ENCODE measurements at places on chromosomes 2 and 18.

DNA sequence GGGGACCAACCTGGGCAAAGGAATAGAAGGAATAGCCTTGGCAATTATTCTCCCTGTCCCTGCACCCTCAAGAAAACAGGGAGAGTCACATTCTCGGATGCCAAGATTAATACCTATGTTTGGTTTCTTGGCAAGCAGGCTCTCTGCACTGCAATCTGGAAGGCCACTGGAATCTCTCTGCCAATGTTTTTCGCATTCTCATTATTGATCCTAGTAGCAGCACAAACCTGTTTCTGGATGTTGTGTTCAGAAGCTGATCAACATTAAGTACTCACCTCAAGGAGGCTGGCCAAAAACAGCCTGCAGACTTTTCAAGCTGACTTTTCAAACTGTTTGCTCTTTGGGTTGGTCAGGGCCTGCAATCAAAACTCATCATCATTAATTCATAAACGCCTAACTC, 62.2 kb downstream of the CLHC1 start:
- no peak for DNase-seq

DNA sequence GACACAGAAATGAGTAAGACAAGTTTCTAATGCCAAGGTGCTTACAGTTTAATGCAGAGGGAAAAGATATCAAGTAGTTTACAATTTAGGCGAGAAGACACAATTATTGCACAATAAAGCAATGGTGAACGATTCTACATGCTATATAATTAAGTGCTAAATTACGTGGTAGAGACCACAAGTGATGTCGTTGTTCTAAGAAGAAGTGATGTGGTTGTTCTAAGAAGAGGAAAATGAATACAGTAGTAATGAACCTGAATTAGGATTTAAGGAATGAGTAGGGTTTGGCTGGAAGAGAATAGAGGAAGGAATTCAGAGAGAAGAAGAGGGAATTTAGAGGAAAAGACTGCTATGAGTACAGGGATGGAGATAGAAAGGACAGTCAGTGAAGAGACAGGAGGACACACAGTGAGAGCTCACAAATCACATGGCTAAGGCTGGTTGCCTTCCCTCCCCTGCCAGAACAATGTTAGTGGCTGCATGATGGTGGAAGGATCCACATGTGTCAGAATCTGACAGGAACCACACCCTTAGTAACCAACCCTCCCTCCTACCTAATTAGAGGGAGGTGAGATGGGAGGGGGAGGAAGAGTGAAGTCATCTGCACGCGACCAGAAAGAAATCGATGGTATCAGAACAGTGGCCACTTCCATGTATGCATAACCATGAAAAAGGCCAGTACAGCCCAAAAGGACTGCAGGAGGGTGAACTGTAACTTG, 44.7 kb downstream of the M1AP start:
- DNase-seq = no peak

DNA sequence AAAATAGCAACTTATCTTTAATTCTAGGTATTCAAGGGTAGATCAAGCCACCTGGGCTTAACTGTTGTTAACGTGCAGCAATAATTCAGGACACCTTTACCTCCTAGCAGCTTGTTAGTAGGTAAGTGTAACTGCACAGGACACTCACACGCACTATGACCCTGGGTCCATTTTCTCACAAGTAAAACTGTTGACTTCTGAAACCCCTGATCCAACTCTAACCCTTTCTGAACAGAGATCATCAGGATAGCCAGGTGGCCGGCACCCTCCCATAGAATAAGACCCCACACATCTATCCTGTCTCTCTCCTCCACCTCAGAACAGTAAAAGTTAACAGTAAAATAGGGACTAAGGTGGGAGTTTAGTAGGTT, 610 bp downstream of the SPC25 start:
- no peak for DNase-seq

DNA sequence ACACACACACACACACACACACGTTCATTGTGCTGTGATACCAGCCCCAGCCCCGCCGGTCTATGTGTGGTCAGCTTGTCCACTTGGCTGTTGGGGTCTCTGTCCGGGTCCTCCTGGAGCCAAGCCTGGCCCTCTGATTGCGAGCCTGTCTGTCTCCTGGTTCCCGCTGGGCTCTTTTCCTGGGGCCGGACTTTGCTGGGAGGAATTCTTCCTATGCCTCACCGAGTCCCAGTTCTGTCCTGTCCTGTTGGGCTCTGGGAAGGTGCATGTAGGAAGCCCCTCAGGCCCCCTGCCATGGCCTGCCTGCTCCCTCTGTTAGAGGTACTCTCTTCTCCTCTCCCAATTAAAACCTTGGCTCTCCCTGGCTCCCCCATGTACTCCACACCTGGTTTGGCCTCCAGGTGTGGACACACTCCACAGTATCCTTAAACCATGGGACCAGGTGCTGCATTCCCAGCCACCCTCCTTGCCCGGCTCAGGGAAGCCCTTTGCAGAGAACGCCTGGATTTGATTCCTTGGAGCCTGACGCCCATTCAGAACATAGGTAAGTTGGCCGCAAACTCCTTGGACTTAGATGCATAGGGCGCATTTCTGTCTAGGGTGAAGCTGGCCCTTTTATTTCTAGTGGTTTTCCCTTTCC, 42.3 kb downstream of the CABLES1 start:
- no peak for DNase-seq

DNA sequence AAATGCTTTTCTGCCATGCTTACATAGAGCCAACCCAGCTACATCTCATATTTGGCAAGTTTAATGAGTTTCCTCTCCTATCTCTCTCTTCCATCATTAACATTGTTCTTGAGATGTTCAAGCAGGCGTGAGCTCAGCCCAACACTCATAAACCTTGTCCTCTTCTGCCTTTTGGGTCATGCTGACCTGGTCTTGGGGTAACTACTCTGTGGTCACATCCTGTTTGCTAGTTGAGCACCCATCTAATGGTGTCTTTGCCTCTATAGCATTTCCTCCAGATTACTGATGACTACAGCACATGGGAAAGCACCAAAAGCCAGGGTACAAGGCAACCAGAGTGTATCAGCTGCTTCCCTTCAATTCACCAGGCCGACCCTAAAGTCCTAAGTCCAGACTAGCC, 366.9 kb upstream of the HNRNPA3 start:
- DNase-seq = no peak

GRCh38 chr18:64919971-64920570, 771.2 kb upstream of the LINC00305 start:
- no peak for DNase-seq

DNA sequence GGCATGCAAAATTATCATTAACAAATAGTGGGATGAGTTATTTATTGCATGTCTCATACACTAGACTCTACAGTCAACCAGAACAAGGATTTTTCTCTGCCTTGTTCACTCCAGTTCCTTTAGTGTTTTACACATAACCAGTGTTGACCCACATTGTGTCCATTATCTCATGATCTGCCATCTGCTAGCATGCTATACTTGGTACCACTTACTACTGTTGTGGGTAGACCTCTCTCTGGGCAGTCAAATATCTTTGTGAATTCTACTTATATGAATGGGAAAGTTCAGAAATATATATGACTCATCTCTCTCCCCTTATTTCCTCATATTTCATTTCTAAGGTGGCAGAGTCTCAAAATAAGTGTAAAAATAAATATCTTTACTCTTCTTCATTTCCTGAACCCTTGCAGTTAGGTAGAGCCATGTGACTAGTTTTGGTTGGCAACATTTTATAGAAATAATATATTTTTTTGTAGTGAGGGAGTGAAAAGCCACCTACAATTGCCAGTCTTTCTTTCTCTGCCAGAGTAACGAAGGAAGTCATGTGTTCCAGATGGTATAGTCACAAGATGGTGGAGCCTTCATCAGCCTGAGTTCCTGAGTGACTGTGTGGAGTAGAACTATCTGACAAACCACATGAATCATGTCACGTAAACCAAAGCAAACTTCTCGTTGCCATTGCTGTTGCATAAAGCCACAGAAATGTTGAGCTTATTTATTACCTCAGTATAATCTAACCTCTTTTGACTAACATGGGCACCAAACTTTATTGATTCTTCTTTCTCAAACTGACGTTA, 704.0 kb downstream of the RNF144A start:
- DNase-seq = no peak

- DNase-seq = no peak
These were observed 30.7 kb downstream of the FSHR start for GRCh38 chr2:49123600-49123999.

DNA sequence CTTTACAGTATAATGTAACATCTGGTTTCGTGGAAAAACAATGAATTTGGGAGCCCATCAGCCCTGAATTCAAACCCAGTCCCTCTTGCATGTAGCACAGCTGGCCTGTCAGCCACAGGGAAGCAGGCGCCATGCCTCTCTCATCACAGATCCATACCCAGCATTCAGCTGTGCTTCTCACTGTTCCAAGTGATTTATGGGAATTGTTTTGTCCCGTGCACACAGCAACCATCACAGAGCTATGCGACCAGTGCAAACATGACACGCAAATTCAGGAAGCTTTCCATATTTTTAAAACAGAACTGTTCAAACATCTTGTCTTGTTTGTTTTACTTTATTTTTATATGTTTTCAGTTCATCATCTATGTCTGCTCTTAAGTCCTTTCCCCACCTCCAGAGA, 496.1 kb downstream of the EIPR1 start:
- DNase-seq = no peak

DNA sequence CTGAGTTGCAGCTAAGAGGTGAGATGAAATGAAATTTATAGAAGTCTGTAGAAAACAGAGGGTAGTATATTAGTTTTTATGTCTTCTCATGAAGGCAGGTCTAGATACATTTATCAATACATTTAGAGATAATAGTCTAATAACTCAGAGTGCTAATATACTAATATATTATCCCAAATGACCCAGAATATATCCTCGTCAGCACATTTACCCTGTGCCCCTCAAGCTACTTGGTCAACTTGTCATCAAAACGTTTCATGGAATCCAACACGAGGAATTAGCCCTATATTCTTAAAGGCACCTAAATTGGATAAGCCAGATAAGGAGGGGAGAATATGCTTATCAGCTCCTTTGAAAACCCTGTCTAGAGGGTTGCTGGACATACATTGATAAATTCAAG, 415.1 kb upstream of the LRRTM1 start:
- no peak for DNase-seq

- no peak for DNase-seq
These were observed 235.6 kb downstream of the RNF152 start for GRCh38 chr18:61657066-61657732.

GRCh38 chr2:1739961-1740715, 4.2 kb downstream of the PXDN start:
- DNase-seq = no peak

- no peak for DNase-seq
These were observed 24.6 kb upstream of the TXNDC2 start for GRCh38 chr18:9861157-9861556.

DNA sequence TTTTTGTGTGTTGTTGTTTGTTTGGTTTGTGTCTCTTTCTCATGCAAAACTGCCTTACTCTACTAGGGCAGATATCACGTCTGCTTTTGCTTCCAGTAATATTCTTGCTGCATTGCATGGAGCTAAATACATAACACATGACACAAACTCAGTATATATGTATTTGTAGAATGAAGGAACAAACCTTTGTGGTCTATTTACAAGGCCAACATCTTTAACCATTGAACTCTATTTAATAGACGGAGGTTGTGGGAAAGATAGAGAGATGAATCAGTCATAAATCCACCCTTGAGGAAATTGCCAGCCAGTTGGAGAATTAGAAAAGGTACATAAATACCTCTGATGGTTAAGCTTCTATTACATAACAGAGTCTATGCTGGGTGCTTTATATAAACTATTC, 26.0 kb upstream of the IL1RL1 start:
- no peak for DNase-seq

GRCh38 chr2:207423886-207424285, 105.9 kb upstream of the CREB1 start:
- no peak for DNase-seq

DNA sequence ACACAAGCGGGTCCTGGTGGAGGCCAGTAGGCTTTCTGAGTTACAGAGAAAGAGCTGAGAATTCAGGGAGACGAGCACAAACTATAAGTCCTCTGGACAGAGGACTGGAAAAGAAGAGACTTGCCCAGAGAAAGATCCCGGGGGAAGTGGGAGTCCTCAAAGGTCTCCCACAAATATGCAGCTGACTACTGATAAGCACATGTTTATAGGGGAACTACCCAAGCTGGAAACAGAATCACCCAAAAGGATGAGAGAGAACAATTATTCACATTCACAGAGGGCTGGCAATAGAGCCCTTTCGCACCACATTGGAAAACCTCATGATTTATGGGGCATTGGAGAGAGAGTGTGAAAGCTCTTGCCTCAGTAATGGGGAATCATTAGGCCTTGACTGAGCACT, 337.6 kb downstream of the IRS1 start:
- no peak for DNase-seq

DNA sequence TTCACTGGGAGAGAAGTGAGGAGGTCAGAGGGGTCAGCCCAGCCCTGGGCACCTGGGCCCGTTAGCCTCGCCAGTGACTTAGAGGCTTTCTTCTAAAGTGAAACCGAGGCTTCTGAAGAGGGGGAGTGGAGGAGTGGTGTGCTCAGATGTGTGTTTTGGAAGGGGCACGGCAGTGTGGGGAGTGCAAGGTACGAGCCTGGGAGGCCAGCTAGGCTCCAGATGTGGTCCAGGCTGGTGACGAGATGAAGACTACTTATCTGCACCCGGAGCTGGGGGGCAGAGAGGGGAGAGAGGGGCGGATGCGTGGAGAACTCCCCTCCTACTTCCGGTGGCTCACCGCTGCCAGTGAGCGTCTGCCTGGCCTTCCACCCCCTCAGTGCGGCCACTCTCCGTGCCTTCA, 371.3 kb upstream of the HS6ST1 start:
- DNase-seq = no peak

DNA sequence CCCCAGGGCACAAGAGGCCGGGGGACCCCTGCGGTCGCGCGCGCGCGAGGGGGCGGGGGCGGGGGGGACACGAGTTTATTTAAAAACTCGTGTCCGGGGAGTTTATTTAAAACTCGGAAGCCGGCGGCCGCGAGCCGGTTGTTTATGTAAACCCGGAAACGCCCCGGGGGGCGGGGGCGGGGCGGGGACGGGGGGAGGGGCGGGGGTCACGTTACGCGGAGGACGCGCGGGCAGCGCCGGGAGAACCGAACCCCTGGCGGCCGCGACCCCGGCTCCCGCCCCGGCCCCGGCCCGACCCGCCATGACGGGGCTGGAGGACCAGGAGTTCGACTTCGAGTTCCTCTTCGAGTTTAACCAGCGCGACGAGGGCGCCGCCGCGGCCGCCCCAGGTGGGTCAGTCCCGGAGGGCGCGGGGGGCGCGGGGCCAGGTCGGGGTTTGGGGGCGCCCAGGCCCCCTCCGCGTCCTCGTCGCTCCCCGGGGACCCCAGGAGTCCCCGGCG, 4.4 kb downstream of the NFATC1 start:
- no peak for DNase-seq

DNA sequence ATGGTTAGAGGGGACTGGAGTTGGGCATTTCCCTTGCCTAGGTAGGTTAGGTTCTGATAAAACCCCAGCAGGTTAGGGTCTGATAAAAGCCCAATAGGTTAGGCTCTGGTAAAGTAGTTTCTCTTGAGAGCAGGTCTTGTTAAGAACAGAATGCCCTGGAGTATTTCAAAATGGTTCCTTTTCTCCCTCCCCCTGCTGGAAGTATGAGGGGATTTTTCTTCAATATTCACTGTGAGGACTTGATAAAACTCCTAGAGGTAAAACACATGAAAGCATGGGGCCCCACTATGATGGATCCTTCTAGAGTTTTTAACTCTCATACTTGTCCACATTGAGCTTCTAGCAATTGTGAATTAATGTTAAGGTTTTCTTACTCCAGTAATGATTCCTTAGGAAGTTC, 27.6 kb downstream of the ANKAR start:
- DNase-seq = no peak

- DNase-seq = no peak
These were observed 430.1 kb downstream of the FBXO15 start for GRCh38 chr18:73717570-73717969.
